ENCODE measurements at places on chromosomes 3 and 15. TPM values are rescaled to one million over a fixed set of nuclear protein-coding genes. Genes with fewer than 3 reads are reported as not detected.
A peak's percentile ranks its signal among the peaks of the same experiment; 100 is the strongest.

- DNase-seq: no peak
Observed at GRCh38 chr15:28942046-28942445, 56.3 kb downstream of the APBA2 start.

GRCh38 chr3:53618936-53619335, 124.5 kb downstream of the CACNA1D start:
- DNase-seq: no peak

GRCh38 chr15:74200412-74200815, 2.2 kb downstream of the STRA6 start:
- DNase-seq: peak; percentile 77

DNA sequence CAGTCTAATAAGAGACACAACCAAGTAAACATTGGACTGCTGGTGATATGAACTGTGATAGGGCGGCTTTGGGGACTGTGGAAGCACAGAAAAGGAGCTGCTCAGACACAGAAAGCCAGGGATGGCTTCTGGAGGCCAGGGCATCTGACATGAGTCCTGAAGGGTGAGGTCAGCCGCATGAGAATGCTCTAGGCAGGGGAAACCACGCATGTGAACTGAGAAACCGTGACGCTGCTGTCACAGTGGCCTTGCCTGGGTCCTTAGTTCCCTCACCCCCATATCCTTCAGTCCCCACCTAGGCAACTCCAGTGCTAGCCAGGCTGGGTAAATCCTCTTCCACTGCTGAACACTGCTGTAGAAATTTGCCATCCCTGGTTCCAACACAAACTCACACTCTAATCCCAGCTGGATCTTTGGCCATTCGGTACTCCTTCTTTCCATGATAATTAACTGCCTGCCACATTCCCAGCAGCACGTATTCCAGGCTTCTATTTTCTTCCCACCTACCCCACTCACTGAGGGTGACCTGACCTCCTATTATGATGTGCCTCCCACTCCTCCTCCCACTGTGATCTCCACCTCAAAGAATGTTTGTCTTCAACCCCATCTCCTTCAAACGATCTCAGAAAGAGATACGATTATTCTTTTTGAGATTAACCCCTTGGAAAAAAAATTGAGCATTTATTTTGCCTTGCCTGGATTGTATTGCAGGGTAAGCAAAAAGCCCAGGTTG, 31.4 kb downstream of the CRYGS start:
- DNase-seq: no peak

DNA sequence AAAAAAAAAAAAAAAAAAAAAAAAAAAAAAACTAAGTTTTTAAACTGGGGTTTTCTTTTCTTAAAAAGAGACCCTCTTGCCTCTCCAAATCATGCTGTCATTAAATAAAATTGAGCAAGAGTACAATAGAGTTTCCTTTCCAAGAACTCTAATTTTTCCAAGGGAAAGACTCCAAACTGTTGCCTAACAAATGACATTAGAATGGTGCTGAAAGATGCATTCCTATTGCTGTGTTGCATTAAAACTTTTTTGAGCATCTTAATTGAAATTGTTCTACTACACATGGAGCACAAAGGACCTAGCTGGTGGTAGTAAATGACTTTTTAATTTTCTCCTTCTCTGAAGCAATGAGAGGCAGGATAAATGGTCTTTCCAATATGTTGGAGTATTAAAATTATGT, 469.1 kb upstream of the ARHGEF26 start:
- no peak for DNase-seq

DNA sequence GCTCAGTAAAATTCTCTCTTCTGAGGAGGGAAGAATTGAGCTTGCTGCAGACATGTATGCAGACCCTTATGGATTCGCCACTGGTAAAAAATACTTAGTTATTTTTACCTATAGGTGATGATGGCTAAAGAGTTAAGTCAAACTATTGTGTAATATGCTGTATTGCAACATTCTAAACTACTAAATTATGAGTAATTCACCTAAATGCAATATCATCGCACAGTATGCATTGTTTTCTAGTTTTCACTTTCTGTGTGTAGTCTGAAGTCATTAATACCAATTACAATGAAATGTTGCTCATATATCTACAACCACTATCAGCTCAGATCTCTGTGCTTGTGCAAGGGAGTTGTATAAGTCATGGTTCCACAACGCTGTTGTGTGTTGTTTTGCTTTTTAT, 48.7 kb upstream of the ROBO2 start:
- no peak for DNase-seq

- no peak for DNase-seq
Observed at GRCh38 chr3:101172516-101172915, 147.9 kb downstream of the IMPG2 start.

GRCh38 chr3:15271785-15272381, 60.5 kb downstream of the SH3BP5 start:
- no peak for DNase-seq

- no peak for DNase-seq
Observed at GRCh38 chr3:184261854-184262763, 756 bp upstream of the CAMK2N2 start.

- DNase-seq: no peak
Observed at GRCh38 chr3:84126160-84126559, 832.6 kb upstream of the CADM2 start.

DNA sequence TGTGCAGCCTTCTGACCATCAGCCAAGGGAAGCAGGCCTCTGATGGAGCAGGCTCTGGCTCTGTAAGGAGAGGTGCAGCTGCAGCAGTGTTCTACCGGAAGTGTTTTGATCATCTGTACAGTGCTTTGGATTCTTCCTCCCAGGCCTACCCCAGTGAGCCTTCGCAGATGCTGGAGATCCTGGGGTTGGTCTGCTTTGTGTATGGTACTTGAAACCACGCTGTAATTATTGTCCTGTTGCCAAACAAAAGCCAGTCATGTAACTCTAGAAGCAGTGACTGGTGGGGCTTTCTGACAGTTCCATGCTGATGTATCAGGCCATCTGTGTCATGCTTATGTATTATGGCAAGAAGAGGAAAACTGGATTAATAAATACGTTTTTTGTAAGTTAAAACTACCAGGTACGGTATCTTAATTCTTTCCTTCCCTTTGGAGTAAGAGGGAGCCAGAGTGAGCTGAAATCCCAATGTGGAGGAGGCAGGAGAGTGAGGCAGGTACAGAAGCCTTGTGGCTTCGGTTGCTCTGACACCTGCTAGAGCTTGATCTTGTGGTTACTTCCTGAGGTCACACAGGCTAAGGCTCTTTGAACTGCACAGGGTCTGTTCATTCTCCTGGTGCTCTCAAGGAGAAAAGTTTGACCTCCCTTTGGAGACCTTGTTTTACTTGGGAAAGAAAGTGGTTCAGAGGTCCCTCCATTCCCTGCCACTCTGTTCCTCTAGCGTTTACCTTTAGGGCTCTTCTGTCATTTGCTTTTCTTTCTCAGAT, 3.7 kb downstream of the TMEM42 start:
- no peak for DNase-seq

- no peak for DNase-seq
Observed at GRCh38 chr3:149325581-149325980, 7.9 kb downstream of the TM4SF18 start.

DNA sequence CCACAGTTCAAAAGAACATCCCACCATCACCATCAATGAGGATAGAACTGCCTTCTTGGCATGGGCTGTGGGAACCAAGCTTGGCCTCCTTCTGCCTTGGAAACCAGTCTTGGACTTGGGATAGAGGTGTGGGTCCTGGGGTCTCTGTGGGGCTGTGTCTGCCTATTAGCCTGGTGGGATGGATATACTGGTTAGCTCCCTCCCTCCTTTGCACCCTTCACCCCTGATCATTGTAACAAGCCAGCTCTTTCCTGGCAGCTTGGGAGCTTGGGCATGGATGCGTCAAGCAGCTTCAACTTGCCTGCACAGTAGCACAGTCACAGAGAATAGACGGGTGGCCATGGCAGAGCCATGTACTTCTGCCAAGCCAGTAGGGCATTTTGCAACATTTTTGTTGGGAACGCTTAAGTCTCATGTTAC, 65.2 kb downstream of the SMAD6 start:
- DNase-seq: no peak

DNA sequence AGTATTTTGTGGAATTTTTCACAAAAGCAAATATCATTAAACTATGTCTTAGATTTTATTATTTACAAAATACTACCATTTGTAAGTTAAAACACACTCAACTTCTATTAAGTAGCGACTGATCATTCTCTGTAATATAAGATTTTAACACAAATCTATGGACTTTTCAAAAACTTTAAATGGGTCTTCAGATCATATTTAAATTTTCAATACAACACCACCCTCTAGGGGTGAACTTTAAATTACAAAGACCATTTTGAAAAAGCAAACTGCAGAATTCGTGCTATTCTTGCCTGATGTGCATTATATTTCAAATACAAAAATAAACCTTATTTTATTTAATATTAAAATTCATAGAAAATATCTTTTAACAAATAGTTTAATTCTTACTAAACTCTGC, 8.2 kb upstream of the VGLL4 start:
- peak; percentile 44 for DNase-seq

GRCh38 chr3:117708601-117709000, 999.0 kb downstream of the TUSC7 start:
- DNase-seq: no peak

GRCh38 chr3:61805510-61806080, 244.2 kb downstream of the PTPRG start:
- DNase-seq: no peak

GRCh38 chr3:131007256-131007655, 19.4 kb downstream of the ASTE1 start:
- no peak for DNase-seq

DNA sequence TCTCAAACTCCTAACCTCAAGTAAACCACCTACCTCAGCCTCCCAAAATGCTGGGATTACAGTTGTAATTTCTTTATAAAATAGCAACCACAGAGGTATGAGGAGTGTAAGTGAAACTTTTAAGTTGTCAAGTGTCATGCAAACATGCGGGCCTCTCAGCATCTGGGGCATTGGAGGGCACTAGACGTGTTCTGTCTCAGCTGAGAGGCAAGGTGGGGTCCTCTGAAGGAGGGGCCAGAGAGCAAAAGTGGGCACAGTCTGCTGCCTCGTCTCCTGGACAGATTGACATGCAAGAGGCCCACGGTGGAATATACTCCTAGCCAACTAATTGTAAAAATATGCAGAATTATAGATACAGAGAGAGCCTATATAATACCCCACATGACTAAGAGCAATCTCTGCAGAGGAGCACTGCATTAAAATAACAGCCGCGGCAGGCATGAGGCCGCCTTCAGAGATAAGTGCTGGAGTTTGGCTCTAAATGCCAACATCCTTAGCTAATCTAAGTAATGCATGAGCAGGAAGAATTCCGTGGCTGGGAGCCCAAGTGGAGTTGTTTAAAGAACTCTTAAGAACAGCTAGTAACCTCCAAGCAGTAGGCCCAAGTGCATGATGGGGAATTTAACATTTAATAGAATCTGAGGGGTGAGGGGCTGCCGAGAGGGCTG, 87.8 kb upstream of the RNU6-1 start:
- DNase-seq: no peak

DNA sequence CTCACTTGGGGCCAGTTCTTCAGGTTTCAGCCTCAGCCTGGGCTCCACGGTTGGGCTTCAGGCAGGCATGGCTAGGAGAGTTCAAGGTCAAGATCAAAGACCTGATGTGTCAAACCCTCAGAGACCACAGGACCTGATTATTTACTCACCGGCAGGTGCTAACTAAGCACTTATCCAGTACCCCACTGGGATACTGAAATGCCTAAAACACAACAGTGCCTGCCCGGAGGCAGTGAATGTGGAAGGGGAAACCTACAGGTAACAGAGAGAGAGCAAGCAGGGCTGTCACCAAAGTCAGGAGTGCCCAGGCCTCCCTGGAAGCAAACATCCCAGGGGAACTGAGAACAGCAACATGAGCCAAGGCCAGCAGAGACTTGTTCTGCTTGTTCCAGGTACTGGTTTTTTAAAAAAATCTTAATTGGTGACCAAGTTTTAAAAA, 6.7 kb downstream of the IDH2 start:
- DNase-seq: no peak

DNA sequence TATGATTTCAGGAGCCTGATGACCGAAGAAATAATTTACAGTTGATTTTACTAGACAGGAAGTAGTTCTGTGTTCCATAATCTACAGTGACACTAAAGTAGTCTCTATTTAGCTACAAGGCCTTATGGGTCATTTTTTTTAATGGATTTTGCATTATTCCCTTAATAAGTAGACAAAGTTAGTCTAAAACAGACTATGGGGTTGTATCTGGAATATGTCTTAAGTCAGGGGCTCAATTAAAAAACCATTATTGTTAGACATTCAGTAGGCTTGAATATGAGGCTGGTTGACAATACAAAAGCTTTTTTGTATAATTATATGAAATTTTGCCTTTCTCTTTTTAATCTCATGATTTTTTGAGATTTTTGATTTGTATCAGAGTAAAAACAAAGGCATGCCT, 820.0 kb upstream of the SEMA6D start:
- no peak for DNase-seq

GRCh38 chr15:33374226-33374914, 63.6 kb downstream of the RYR3 start:
- DNase-seq: no peak

DNA sequence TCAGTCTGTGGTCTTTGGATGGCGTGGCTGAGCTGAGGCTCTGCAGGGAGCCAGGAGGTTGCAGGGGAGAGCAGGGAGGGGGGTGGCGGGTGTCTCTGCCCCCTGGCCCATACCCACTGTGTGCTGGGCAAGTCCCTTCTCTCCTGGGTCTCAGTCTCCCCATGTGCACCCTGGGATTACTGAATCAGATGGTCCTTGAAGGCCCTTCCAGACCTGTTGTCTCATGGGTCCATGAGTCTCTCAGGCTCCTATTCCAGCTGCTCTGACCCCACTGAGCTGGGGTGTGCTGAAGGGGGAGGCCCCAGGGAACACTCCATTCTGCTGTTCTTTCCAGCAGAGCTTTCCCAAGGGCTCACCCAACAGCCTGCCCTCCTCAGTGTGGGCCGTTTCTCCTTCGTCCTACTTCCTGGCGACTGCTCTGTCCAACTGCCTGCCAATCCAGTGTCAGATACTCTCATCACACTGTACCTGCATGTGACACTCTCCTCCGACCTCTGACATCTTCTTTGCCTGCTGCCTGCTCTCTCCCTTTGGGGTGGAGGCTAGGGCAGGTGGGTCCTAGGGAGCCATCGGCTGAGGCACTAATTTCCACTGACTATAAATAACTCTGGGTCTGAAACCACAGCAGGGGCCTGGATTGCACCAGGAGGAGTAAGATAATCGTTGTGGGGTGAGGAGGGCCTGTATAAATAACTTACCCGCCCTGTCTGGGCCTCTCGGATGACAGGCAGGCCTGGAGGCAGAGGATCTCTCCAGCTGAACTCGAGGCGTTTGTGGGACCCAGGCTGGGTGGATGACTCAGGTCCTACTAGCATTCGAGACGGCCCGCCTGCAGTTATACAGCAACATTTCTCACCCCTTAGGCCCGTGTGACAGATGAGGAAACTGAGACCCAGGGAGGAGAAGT, 67.1 kb downstream of the ATP2B2 start:
- DNase-seq: no peak

- DNase-seq: peak; percentile 49
Observed at GRCh38 chr3:194121891-194122631, 13.9 kb upstream of the HES1 start.

- DNase-seq: no peak
Observed at GRCh38 chr3:183239046-183239445, 14.0 kb upstream of the B3GNT5 start.

CERS3 gene
- not detected for polyA plus RNA-seq

TRH gene
- not detected for polyA plus RNA-seq

ADAMTSL3 gene
- polyA plus RNA-seq: 0.51 TPM

CFAP92 gene
- not detected for polyA plus RNA-seq

ROPN1 gene
- not detected for polyA plus RNA-seq

TJP1 gene
- 55.0 TPM for polyA plus RNA-seq

SEMA7A gene
- 1.7 TPM for polyA plus RNA-seq

NUP210 gene
- 25.7 TPM for polyA plus RNA-seq

COLQ gene
- polyA plus RNA-seq: 0.71 TPM

SLC9C1 gene
- not detected for polyA plus RNA-seq

MYL3 gene
- polyA plus RNA-seq: not detected

ARGFX gene
- polyA plus RNA-seq: not detected

TMEM207 gene
- polyA plus RNA-seq: not detected

Measured in A549 (cell line).